Activated B cell treated with CpG ODN at 0.5 μM for 24 hours (primary cell): ENCODE measurements at places on chromosomes 16 and 17. TPM values are rescaled to one million over a fixed set of nuclear protein-coding genes. Genes with fewer than 3 reads are reported as not detected.

DNA sequence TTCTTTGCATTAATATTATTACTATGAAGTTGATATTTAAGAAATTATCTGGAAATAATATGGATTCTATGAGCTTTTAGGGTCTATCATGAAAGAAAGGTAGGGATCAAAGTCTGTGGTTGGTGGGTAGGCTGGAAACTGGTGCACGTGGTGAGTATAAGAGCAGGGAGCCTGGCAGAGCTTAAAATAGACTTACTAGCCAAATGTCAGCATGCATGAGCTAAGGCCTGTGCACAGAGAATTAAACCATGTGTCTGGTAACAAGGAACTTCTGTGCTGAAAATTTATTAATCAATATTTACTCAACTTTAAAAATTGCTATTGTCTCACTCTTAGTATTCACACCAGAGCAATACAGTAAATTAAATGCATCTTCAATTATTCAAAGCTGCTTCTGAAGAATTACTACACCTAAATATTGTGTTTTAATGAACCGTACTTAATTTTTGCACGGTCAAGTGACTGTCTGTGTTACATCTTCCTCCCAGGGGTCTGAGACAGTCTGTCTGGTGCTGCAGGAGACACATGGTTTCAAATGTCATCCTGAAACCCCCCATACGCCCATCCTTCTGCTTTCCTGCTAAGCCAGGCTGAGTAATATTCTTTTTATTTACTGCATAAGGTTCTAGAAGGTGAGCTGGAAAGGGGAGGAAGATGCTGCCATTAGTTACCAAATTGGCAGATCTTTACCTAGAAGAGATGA is 161.0 kb upstream of the NLRP1 start:
- DNase-seq, result no peak

- DNase-seq, result no peak
Observed at GRCh38 chr16:83027973-83028372, 401.2 kb downstream of the CDH13 start.

DNA sequence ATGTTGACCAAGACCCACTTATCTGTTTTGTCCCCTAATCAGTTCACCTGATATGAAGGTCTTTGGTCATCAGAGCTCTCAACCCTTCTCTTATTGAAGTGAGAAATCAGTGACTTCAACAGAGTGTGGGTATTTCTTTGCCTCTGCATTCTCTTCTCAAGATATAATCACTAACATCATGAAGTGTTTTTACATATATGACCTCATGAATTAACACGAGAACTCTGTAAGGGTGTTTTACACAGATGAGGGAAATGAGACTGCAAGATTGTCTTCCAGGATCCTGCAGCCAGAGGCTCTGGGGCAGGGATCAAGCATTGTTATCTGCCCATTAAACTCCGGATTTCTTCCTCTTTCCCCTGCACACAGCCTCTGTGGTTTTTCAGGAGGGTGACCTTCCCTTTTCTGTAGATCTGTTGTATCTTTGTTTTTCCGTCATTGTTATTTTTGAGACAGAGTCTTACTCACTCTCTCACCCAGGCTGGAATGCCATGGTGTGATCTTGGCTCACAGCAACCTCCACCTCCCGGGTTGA is 22.7 kb downstream of the LCMT1 start:
- no peak for DNase-seq

- no peak for DNase-seq
Observed at GRCh38 chr17:78944956-78945355, 19.8 kb upstream of the TIMP2 start.

GRCh38 chr16:88384222-88385111 is 1.7 kb downstream of the ZNF469 start:
- DNase-seq, result no peak

DNA sequence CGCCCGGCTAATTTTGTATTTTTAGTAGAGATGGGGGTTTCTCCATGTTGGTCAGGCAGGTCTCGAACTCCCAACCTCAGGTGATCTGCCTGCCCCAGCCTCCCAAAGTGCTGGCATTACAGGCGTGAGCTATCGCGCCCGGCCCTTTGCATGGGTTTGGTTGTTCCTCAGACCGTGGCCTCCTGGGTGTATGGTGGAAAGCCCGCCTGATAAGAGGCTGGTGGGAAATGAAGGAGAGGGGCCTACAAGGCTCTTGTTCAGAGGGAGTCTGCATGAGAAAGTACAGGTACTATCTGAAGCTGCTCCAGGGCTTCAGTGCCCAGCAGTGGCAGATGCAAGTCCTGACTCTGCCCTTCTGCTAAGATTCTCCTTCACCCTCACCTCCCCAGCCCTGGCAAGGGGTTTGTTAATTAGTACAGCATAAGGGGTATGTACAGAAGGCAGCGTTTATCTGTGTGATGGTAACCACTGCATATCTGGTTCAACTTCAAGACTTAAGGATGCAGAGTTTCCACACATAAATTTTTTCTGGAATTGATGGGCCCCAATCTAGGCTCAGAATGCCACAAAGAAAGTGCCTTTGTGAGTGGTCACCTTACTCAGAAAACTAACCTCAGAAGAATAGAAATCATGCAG is 24.2 kb downstream of the GRB7 start:
- DNase-seq, result no peak

DNA sequence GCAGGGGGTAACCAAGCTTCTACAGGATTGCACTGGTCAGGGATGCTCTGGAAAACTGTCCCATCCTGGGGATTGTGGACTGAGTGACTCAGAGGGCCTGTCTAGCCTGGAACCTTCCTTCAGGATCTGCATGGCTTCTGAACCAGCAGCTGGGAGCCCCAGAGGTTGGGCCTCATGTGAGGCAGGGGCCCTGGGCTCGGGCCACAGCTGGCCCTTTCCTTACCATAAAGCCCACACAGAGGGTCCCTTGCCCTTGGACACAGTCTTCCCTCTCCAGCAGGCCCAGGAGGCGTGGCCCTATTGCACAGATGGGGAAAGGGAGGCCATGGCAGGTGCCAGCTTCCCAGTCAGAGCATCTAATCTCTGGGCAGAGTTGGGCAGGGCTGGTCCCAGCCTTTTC is 30.5 kb downstream of the ADCY7 start:
- DNase-seq, result no peak

DNA sequence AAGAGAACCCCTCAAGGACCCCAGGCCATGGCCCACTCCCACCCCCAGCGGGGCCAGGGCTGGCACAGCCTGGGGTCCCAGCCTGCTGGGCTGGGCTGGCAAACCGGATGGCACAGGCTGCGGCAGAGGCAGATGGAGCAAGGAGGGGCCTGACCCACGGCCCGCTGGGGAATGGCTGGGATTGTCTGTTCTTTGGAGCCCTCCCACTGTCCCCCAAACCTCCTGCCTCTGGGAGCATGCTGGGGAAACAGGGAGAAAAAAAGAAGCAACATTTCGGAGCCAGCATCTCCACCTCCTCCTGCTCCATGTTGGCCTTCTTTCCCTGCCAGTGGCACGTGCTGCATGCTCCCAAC is 37.1 kb upstream of the LHX1 start:
- no peak for DNase-seq

- DNase-seq, result no peak
Observed at GRCh38 chr17:17351901-17352781, 49.0 kb downstream of the NT5M start.

GRCh38 chr17:62965686-62966425 is at the start of gene TANC2:
TANC2 (plus strand) TSS chr17:62966235; CDS start chr17:63009560, 43,325 bp downstream.
- DNase-seq, result peak; percentile 75

The RGS9 gene
- 3.2 TPM in 2 replicates for total RNA-seq

The KRTAP1-1 gene
- not detected in 2 replicates for total RNA-seq

The CD300LB gene
- total RNA-seq, result not detected in 2 replicates

- DNase-seq, result peak; percentile 21
Observed at GRCh38 chr17:34146440-34147043, 108.5 kb upstream of the CCL2 start.

The CIAPIN1 gene
- total RNA-seq, result 47.1 and 52.3 TPM in 2 replicates

The RHBDL1 gene
- 0.24 TPM in 1 of 2 replicates, not detected in the other for total RNA-seq

The SULT1A4 gene
- 2.1 and 4.3 TPM in 2 replicates for total RNA-seq

The MGAT5B gene
- 5.6 and 7.4 TPM in 2 replicates for total RNA-seq

- DNase-seq, result no peak
Observed at GRCh38 chr16:78444-79150, 572 bp downstream of the MPG start.

GRCh38 chr17:68600067-68600930 is 868 bp downstream of the FAM20A start:
- no peak for DNase-seq

The CHAD gene
- total RNA-seq, result 0.34 and 0.42 TPM in 2 replicates

The STX1B gene
- 1.2 and 1.6 TPM in 2 replicates for total RNA-seq

DNA sequence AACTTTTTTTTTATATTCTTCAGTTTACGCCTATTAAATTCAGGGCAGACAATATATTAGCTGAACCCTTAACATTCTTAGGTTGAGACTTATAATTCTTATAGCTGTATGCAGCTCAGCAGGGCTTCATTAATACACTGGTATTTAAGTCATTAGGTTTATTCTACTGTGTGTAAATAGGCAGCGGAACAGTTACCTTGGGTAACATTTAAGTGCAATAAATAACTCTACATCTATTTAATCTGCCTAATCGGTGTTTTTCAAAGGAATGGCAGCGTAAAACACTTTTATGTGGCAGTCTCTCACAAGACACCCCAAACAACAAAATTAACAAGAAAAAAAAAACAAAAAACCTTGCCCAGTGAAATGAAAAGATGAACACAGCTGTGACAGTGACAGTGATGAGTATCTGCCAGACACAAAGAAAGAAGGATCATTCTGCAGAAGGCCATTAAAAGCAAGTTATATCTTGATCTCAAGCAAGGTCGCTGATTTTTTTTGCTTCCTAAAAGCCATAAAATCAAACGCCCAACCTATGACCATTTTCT is 32.6 kb downstream of the KCNJ2 start:
- no peak for DNase-seq

- DNase-seq, result no peak
Observed at GRCh38 chr16:25370541-25370940, 112.9 kb upstream of the ZKSCAN2 start.

DNA sequence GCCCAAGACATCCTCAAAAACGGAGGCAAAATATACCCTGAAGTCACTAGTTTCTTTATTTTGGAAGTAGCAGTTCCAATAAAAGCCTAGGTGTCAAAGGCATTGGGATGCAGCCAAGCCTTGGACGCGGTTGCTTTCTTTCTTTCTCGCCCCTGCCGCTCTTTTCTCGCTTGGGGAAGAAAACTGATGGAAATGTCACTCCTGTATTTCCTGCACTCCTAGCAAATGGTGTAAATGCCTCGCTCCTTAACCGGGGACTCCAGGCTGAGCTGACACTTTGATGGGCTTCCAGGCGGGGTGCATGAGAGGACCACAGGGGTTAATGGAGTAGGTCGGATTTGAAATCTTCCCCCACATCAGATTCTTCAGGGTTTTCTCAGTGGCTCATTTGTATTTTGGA is 114.1 kb downstream of the FOXL1 start:
- no peak for DNase-seq

DNA sequence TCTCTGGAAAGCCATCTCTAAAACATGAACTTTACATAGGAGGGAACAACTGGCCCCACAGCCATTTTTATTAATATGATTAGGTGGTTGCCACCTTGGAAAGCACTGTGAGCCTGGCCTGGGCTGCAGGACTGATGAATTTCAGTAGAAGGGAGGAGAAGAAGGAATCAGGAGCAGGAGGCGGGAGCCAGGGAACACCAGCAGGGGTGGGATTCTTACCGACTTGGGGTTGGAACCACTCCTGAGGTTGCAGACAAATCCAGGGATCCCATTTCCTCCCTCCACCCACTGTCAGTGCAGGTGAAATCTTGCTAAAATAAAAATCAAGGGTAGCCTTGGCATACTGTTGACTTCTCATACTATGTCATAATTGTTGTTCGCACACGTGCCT is 16.9 kb upstream of the MAP3K14 start:
- DNase-seq, result no peak

- DNase-seq, result no peak
Observed at GRCh38 chr16:78230832-78231231, 131.4 kb downstream of the WWOX start.

GRCh38 chr17:45129426-45129939 is 2.8 kb downstream of the PLCD3 start:
- no peak for DNase-seq

GRCh38 chr16:86555704-86556075 is 655 bp upstream of the MTHFSD start:
- DNase-seq, result no peak

The GCGR gene
- 0.20 TPM in 1 of 2 replicates, not detected in the other for total RNA-seq

GRCh38 chr16:83842756-83843507 is 35.2 kb downstream of the HSBP1 start:
- peak; percentile 35 for DNase-seq

DNA sequence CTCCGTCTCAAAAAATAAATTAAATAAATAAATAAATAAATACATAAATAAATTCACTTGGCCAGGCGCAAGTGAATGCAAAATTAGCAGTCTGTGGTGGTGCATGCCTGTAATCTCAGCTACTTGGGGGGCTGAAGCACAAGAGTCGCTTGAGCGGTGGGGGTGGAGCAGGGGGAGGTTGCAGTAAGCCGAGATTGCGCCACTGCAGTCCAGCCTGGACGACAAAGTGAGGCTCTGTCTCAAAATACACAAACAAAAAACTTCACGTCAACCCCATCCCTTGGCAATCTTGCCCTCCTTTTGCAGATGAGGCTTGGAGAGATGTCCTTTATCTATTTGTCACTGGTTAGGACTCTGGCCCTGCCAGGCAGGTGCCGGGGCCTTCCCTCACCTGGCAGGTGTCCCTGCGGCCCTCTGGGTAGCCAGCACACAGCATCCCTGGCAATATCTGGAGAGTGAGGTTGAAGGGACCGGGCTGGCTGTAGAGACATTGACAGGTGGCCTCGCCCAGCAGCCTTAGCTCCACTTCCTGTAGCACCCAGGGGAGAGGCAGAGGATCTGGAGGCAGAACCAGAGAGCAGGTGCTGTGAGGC is 4.4 kb downstream of the PRSS36 start:
- no peak for DNase-seq

GRCh38 chr16:85908889-85909589 is 10.1 kb downstream of the IRF8 start:
- peak; percentile 14 for DNase-seq

GRCh38 chr17:2055292-2056205 is 646 bp downstream of the HIC1 start:
- peak; percentile 45 for DNase-seq

The TBC1D28 gene
- total RNA-seq, result not detected in 2 replicates

The CCL16 gene
- total RNA-seq, result not detected in 2 replicates

- DNase-seq, result no peak
Observed at GRCh38 chr17:74758848-74759168, 10.4 kb downstream of the NHERF1 start.

DNA sequence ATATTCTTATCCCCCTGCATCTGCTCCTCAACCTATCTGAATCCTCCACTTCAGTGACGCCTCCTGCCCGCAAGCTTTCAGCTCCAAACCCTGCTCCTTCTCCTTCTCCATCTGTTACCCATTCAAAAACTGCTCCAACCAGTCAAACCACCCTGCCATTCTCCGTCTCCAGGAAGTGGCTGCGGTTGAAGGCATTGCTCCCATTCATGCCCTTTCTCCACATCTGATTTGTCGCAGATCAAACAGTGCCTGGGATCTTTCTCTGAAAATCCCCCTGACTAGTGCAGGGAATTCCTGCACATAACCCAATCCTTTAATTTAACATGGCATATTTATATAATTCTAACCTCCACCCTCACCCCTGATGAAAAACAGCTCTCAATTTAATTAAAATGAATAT is 56.3 kb downstream of the SLFN5 start:
- DNase-seq, result no peak

The KRTAP2-1 gene
- not detected in 2 replicates for total RNA-seq
